M059J (cell line): ENCODE measurements at places on chromosomes 3 and 15.

DNA sequence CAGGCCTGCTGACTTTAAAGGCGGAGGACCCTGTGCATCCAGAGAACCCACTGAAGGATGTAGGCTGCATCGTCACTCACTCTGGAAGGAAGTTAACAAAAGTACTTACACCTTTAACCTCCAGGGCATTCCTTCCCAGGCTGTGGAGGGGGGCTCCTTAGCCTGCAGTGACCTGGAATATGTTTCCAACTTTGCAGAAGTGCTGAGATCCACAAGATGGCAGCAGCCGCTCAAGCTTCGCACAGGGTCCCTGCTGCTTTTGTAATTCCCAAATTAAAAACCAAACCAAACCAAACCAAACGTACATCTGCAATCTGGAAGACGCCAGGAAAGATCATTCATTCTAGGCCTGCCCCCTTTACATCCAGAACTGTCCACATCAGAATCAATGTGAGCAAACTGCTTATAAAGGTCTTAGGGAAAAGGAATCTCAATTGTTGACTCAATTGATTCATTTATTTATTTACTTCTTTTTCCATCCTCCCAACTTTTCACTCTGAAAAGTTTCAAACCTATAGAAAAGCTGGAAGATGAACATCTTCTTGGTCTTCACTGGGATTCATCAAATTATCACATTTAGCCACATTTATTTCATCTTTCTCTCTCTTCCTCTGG lies 70.5 kb upstream of the KLHL25 start:
- peak; percentile 34 for DNase-seq

DNA sequence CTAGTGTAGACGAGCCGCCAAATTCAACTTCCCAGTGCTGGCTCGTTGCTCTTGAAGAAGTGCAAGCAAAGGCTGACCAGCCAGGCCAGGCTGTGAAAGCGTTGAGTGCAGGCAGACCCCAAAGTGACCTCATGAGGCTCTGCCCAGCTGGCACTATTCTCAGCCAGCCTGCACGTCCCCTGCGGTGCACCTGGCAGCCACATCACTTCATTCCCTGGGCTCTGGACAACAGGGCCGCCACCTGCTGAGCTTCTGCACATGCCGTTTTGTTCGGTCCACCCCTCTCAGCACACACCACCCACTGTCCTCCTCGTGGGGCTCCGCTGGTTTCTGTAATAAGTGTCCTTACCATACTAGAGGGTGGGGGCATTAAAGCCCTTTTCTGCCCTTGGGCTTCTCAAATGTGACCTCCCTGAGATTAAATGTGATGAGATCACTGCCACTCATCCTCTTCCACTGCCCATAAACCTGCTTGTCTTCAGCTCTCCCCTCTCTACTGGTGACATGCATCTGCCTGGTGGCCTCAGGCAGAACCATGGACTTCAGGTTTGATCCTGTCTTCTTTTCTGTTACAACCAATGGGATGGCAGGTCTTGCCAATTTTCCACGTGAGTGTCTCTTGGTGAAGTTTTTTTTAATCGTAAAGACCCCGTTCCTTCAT lies 6.1 kb downstream of the RASGRF1 start:
- no peak for DNase-seq

DNA sequence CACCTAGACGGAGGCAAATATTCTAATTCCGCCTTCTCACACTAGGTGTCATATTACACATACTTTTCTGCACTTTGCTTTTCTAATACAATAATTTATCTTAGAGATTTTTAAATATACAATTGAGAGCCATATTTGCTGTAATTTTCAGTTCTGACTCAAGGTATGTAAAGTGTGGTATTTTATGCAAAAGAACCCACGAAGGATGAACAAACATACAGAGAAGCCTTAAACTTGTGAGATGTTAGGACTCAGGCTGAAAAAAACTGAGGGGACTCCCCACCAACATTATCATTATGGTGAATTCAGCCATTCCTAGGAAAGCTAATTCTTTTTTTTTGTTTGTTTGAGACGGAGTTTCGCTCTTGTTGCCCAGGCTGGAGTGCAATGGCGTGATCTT lies 9.6 kb downstream of the ZBTB11 start:
- no peak for DNase-seq

GRCh38 chr3:115843206-115843605 lies 219.9 kb downstream of the GAP43 start:
- DNase-seq = no peak

- DNase-seq = no peak
These were observed 77.5 kb upstream of the PIAS1 start for GRCh38 chr15:67976506-67977073.

DNA sequence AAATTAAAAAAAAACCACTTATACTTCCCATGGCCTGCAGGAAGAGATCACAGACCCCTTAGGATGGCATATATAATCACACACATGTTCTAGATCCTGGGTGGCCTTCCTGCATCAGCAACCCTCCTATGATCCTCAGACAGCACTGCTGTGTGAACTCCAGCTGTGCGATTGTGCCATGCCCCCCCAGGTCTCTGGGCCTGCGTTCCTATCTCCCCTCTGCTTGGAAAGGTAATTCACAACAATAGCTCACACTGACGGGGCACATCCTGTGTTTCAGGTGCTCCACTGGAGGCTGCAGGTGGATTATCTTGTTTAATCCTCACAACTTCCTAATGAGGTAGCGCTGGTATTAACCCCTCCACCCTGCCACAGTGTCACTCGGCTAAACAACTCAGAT lies 71.2 kb upstream of the GLCE start:
- DNase-seq = no peak

- no peak for DNase-seq
These were observed 2.4 kb downstream of the HYKK start for GRCh38 chr15:78509726-78510312.

DNA sequence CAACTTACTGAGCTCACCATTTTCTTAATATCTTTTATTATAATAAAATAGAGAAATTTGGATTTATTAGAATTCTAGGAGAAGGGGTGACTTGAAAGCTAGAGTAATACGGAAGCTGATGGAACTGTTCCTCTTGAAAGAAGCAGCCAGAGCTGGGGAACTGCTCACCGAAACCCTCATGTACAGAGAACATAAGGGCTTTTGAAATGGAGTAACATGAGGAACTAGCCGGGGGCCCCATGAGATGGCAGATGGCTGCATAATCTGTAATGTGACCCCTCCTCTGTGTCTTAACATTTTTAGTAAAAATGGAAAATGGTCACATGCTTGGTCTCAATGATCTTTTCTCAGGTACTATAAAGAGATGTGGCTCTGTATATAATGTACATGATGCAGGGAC lies 15.7 kb upstream of the DYNC1LI1 start:
- DNase-seq = no peak
